ENCODE measurements at places on chromosomes 7 and 10.

DNA sequence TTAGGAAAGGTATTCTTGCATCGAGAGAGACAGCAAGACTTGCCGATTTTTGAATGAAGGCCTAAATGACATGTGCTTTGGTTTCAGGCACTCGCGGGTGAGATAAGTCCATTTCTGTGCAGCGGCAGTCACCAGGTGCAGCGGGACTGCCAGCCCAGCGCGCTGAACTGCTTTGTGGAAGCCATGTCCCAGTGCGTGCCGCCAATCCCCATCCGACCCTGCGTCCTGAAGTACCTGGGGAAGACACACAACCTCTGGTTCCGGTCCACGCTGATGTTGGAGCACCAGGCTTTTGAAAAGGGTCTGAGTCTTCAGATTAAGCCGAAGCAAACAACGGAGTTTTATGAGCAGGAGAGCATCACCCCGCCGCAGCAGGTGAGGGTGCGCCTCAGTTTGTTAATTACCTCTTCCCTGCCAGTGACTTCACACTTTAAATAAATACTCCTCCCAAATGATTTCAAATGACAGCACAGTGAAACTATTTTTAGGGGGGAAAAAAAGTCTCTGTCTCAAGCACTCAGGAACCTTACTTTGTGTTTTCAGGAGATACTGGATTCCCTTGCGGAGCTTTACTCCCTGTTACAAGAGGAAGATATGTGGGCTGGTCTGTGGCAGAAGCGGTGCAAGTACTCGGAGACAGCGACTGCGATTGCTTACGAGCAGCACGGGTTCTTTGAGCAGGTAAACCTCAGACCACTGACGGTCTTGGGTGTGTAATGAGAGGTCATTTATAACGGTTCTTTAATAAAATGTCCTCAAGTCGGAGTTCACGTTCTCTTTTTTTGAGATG lies 98.3 kb downstream of the TRRAP start:
- H3K27ac ChIP-seq = no peak overlapping the region
- peaks cover 48% of the 10 kb centered on the region for H3K36me3 ChIP-seq
- no peaks in the 10 kb centered on the region for H3K27me3 ChIP-seq
- H3K4me3 ChIP-seq = no peak overlapping the region

- H3K4me1 ChIP-seq = no peaks in the 10 kb centered on the region
- H3K36me3 ChIP-seq = no peaks in the 10 kb centered on the region
These were observed 90.0 kb upstream of the IGFBP3 start for GRCh38 chr7:46011059-46011458.

DNA sequence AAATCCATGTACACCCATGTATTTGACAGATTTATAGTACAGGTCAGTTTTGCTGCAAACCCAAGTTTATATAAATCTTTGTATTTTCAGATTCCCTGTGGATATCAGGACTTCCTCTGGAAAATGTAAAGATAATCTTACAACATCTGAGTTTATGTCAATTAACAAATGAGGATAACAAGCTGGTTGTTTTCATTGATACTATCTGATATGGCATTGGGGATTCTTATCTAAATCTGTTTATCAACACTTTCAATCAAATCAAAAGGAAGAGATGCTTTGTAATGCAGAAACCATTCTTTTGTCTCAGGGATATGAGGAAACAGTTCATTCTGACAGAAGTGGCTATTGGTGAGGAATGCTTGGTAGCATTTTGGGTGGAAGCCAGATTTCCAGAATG lies 64.9 kb upstream of the FAM204A start:
- no peak for DNase-seq
- H3K36me3 ChIP-seq = no peaks in the 10 kb centered on the region
- no peaks in the 10 kb centered on the region for H3K4me1 ChIP-seq
- no peak overlapping the region for H3K4me3 ChIP-seq
- no peak overlapping the region for H3K27ac ChIP-seq

GRCh38 chr7:130821864-130822263 lies 87.9 kb upstream of the KLF14 start:
- H3K4me1 ChIP-seq = no peaks in the 10 kb centered on the region
- no peak overlapping the region for H3K27ac ChIP-seq
- peaks cover 8% of the 10 kb centered on the region for H3K36me3 ChIP-seq
- H3K4me3 ChIP-seq = no peak overlapping the region
- H3K27me3 ChIP-seq = no peaks in the 10 kb centered on the region

GRCh38 chr10:131180086-131180485 lies 131.4 kb downstream of the TCERG1L start:
- H3K4me1 ChIP-seq = no peaks in the 10 kb centered on the region
- peaks cover 3% of the 10 kb centered on the region for H3K27me3 ChIP-seq
- H3K36me3 ChIP-seq = no peaks in the 10 kb centered on the region
- no peak overlapping the region for H3K27ac ChIP-seq
- DNase-seq = no peak

DNA sequence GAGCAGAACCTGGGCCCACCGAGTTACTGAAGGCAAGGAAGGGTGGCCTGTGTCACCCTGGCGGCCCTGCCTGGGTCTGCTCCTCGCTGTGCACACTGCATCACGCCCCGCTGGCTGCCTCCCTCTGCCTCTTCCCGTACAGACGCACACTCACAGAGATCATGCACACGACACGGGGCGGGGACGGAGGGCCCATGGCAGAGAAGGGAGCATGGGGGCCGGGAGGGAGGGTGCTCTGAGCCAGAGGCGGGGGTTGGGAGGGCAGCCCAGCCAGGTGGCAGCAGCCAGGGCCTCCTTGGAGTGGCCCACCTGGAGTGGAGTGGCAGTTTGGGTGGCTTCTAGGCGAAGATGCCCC lies 16.6 kb downstream of the BUD23 start:
- no peak overlapping the region for H3K27ac ChIP-seq
- no peak for DNase-seq
- no peak overlapping the region for H3K4me3 ChIP-seq
- peaks cover 6% of the 10 kb centered on the region for H3K4me1 ChIP-seq

DNA sequence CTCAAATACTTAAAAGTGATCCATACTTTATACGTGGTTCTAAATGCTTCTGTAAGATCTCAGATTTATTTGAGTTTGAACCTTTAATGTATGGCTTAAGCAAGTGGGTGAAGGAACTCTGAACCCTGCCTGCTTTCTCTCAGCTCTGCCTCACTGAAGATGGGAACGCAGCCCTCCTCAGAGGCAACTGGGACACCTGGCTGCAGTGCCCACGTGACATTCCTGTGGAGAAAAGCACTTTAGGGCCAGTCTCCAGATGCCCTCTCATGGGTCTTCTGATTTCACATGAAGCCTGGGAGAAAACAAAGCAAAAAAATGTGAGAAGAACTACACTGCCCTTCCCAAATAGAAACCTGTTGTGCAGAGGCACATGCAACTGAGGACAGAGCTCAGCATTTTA lies 242.6 kb upstream of the ANKRD30A start:
- H3K4me1 ChIP-seq = no peaks in the 10 kb centered on the region
- H3K27ac ChIP-seq = no peak overlapping the region
- no peak overlapping the region for H3K4me3 ChIP-seq
- no peaks in the 10 kb centered on the region for H3K27me3 ChIP-seq

GRCh38 chr10:86103391-86104101 lies 263.0 kb downstream of the GRID1 start:
- no peaks in the 10 kb centered on the region for H3K36me3 ChIP-seq
- DNase-seq = no peak
- H3K4me3 ChIP-seq = no peak overlapping the region
- H3K27me3 ChIP-seq = peaks cover 2% of the 10 kb centered on the region

- no peaks in the 10 kb centered on the region for H3K27me3 ChIP-seq
- peaks cover 30% of the 10 kb centered on the region for H3K4me1 ChIP-seq
- no peak overlapping the region for H3K4me3 ChIP-seq
- peak; percentile 59 for DNase-seq
These were observed 72.0 kb upstream of the TES start for GRCh38 chr7:116138202-116138801.

- H3K27me3 ChIP-seq = no peaks in the 10 kb centered on the region
- H3K36me3 ChIP-seq = no peaks in the 10 kb centered on the region
- no peak overlapping the region for H3K27ac ChIP-seq
- no peak overlapping the region for H3K4me3 ChIP-seq
- H3K4me1 ChIP-seq = peaks cover 3% of the 10 kb centered on the region
- no peak for DNase-seq
These were observed 65.6 kb upstream of the PCGF5 start for GRCh38 chr10:91154842-91155241.

DNA sequence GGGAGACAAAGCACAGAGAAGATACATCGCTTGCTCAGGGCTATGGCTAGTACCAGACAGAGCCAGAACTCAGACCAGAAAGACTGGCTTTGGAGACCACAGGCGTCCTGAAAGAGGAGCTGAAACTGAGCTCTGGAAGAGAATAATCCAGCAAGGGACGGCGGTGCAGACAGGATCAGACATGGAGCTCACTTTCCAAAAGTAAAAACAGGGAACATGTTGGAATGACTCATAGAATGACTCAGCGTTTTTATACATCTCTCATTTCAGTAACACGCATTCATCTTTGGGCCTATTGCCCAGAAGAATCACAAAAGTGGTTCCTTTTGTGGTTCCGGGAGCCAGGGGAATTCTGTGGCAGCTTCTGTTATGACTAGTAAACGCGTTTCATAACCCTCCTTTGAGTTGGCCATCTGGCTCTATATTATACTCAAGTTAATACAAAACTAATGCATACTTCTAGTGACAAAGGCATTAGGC lies 37.2 kb downstream of the PLEKHS1 start:
- DNase-seq = no peak
- H3K27me3 ChIP-seq = peaks cover 15% of the 10 kb centered on the region
- no peaks in the 10 kb centered on the region for H3K36me3 ChIP-seq
- H3K27ac ChIP-seq = no peak overlapping the region
- no peak overlapping the region for H3K4me3 ChIP-seq

- peaks cover 3% of the 10 kb centered on the region for H3K27me3 ChIP-seq
- peak overlapping the region; percentile 21 for H3K27ac ChIP-seq
- H3K36me3 ChIP-seq = no peaks in the 10 kb centered on the region
- H3K4me3 ChIP-seq = peak overlapping the region; percentile 36
- H3K4me1 ChIP-seq = peaks cover 5% of the 10 kb centered on the region
These were observed 591.6 kb downstream of the REEP3 start for GRCh38 chr10:64112701-64113355.

DNA sequence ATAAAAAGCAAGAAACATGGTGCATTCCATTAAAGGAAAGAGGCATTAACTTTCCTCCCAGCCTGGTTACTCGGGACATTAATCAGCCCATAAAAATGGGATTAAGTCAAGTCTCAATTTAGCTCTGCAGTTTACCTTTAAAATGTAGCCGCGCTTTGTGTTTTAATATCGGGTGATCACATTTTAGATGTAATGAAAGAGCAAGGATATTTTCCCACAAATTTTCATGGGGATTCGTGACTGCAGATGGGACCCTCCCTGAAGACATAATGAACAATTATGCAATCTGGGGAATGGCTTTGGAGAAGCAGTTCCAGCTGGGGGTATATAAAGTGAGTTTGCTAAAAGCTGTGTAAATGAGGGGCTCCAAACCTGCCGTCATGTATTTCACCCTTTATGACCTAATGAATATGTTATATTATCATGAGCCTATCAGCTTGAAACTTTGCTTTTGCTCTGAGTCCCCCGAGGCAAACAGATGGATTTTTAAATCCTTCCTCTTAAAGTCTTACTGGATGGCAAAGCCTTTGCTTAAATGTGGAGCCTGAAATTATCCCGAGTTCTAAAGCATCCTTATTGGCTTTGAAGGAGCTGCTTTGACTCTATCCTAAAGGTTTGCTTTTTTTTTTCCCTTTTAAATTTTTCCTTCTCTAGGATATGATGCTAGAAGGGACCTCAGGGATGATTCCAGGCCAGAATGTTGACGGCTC lies 31.8 kb downstream of the BAMBI start:
- H3K36me3 ChIP-seq = no peaks in the 10 kb centered on the region
- DNase-seq = no peak
- peaks cover 5% of the 10 kb centered on the region for H3K27me3 ChIP-seq
- H3K27ac ChIP-seq = no peak overlapping the region

DNA sequence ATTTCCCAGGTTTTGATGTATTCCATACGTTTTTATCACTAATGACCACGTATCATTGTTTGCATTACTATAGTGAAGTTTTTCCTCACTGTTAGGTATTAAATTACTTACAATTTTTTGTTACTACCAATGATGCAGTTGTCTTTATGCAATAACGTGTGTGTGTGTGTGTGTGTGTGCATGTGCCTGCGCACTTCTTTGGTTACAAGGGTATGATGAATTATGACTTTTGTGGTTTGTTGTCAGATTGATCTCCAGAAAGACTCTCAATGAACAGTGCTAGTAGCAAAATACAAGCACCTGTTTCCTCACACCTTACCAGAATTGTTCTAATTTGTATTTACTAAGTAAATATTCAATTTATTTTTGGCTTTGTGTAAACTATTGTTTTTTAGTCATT lies 51.5 kb downstream of the MCMBP start:
- no peaks in the 10 kb centered on the region for H3K4me1 ChIP-seq
- no peak overlapping the region for H3K4me3 ChIP-seq
- H3K27me3 ChIP-seq = no peaks in the 10 kb centered on the region

DNA sequence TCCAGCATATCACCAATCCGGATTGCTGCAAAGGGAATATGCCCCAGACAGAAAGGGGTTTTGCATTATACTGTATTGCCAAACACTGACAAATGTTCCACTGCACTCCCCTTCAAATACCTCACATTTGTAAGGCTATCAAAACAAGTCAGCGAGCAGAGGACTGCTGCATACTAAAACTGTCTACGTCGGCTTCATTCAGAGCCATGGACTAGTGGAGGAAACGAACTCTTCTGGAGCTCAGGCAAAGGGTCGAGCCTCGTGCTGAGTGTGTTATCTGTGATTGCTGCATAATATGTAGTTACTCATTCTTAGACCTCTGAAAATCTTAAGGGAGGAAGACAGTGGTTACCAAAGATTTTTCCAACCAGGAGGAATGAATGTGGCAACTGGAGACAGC lies 200.2 kb downstream of the DYNC1I1 start:
- DNase-seq = no peak
- no peak overlapping the region for H3K27ac ChIP-seq
- no peak overlapping the region for H3K4me3 ChIP-seq
- H3K36me3 ChIP-seq = no peaks in the 10 kb centered on the region
- H3K27me3 ChIP-seq = peaks cover 4% of the 10 kb centered on the region

DNA sequence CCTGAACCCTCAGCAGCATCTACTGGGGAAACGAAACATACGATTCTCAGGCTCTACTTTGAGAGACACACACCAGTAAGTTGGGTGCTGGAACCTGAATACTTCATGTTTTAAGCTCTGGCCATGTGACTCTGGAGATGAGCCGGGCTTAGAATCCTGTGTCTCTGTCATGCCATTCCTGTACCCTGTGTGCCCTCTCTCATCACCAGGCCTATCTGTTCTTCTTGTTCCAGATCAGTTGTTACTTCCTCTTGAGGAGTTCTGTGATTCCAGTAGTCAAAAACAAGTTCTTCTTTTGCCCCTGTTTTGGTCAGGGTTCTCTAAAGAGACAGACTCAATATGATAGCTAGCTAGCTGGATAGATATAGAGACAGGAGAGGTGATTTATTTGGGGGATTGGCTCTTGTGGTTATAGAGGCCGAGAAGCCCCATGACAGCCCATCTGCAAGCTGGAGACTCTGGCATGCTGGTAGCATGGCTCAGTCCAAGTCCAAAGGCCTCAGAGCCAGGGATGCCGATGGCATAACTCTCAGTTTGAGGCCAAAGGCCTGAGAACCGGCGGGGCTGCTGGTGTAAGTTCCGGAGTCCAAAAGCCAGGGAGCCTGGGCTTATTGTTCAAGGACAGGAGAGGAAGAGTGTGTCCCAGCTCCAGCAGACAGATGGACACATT lies 54.3 kb downstream of the CHN2 start:
- no peak for DNase-seq
- H3K27me3 ChIP-seq = peaks cover 3% of the 10 kb centered on the region
- peak overlapping the region; percentile 64 for H3K27ac ChIP-seq
- peaks cover 20% of the 10 kb centered on the region for H3K4me1 ChIP-seq
- H3K36me3 ChIP-seq = no peaks in the 10 kb centered on the region

- H3K27ac ChIP-seq = no peak within 1 kb of the TSS
- H3K27me3 ChIP-seq = peaks cover 5% of the 10 kb centered on the region
- no peak for DNase-seq
- H3K4me1 ChIP-seq = peaks cover 5% of the 10 kb centered on the region
- no peak within 1 kb of the TSS for H3K4me3 ChIP-seq
These were observed at the start of gene CCL26 for GRCh38 chr7:75772081-75773077. Gene CCL26 (minus strand): TSS chr7:75772211. CDS start chr7:75772176, 35 bp downstream.
